ENCODE measurements at places on chromosomes 7 and 10. TPM values are rescaled to one million over a fixed set of nuclear protein-coding genes. Genes with fewer than 3 reads are reported as not detected.

STK31 gene
- total RNA-seq = 0.40 TPM

GIMAP4 gene
- 23.4 TPM for total RNA-seq

MOGAT3 gene
- not detected for total RNA-seq

DNA sequence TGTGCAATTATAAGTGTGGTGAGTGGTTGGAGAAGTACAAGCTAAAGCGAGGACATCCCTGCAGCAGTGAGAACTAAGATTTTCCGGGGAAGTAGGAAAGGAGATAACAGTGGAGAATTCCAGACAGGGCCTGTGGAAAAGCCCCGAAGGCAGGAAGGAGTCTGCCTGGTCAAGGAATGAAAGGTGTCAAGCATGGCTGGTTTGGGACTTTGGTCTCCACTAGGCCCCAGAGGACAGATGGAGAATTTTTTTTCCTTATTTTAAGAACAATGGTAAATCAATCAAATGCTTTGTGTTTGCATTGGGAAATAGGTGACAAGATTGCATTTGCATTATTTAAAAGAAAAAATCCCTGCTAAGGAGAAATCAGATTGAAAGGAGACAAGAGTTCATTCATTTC lies 3.2 kb upstream of the CEP55 start:
- no peaks in the 10 kb centered on the region for H3K36me3 ChIP-seq
- H3K4me1 ChIP-seq = peaks cover 6% of the 10 kb centered on the region
- no peak overlapping the region for H3K27ac ChIP-seq
- no peak for DNase-seq
- H3K27me3 ChIP-seq = peaks cover 2% of the 10 kb centered on the region

- H3K27me3 ChIP-seq = no peaks in the 10 kb centered on the region
- H3K27ac ChIP-seq = no peak overlapping the region
- H3K36me3 ChIP-seq = peaks cover 61% of the 10 kb centered on the region
- no peak overlapping the region for H3K4me3 ChIP-seq
Measured at GRCh38 chr10:5761220-5761619, 52.0 kb downstream of the GDI2 start.

DNA sequence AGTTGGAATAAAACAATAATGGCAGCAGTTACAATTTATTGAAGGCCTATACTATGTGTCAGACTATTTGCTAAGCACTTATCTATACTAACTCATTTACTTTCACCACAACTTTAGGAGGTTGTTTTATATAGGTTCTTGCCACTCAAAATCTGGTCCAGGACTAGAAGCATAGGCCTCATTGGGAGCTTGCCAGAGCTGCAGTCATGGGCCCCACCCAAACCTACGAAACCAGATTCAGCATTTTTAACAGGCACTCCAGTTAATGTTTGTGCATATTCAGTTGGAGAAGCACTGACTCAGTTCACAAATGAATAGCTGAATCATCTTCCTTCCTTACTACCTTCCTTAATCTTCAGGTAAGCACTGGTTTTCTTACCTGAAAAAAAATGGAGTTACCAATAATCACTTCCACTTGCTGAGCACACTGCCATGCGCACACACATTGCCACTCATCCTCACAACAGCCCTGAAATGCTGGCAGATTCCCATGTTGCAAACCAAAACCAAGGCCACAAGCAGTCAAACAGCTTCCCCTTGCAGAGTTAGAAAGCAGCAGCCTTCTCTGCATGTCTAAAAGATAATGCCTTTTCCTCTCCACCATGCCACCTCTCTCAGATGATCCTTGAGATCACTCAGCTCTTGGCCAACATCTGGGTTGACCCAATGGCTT lies 122.4 kb downstream of the SLC16A9 start:
- no peaks in the 10 kb centered on the region for H3K27me3 ChIP-seq
- no peak for DNase-seq
- H3K4me3 ChIP-seq = no peak overlapping the region
- no peaks in the 10 kb centered on the region for H3K36me3 ChIP-seq
- H3K27ac ChIP-seq = no peak overlapping the region
- peaks cover 6% of the 10 kb centered on the region for H3K4me1 ChIP-seq
